ENCODE measurements at places on chromosomes 13 and 19. TPM values are rescaled to one million over a fixed set of nuclear protein-coding genes. Genes with fewer than 3 reads are reported as not detected.

Gene ZBTB32
- total RNA-seq: not detected

Gene NPHS1
- total RNA-seq: not detected

Gene GPX4
- total RNA-seq: 358 TPM

Gene HSH2D
- total RNA-seq: not detected

Gene URAD
- total RNA-seq: not detected

Gene APC2
- 0.13 TPM for total RNA-seq

Gene ZNF563
- 4.6 TPM for total RNA-seq

Gene RDH8
- total RNA-seq: not detected

Gene TNFSF9
- total RNA-seq: not detected

Gene CLEC4G
- not detected for total RNA-seq

Gene ZNF493
- 26.9 TPM for total RNA-seq
